Caudate nucleus (tissue), 63 donors: ENCODE measurements at places on chromosomes 4 and X.

- DNase-seq = no peak
Measured at GRCh38 chr4:23278845-23279244, 586.1 kb downstream of the GBA3 start.

GRCh38 chr4:112515198-112516065, 548 bp downstream of the NEUROG2 start:
- DNase-seq = no peak

GRCh38 chrX:39843318-39843717, 254.4 kb downstream of the BCOR start:
- no peak for DNase-seq

DNA sequence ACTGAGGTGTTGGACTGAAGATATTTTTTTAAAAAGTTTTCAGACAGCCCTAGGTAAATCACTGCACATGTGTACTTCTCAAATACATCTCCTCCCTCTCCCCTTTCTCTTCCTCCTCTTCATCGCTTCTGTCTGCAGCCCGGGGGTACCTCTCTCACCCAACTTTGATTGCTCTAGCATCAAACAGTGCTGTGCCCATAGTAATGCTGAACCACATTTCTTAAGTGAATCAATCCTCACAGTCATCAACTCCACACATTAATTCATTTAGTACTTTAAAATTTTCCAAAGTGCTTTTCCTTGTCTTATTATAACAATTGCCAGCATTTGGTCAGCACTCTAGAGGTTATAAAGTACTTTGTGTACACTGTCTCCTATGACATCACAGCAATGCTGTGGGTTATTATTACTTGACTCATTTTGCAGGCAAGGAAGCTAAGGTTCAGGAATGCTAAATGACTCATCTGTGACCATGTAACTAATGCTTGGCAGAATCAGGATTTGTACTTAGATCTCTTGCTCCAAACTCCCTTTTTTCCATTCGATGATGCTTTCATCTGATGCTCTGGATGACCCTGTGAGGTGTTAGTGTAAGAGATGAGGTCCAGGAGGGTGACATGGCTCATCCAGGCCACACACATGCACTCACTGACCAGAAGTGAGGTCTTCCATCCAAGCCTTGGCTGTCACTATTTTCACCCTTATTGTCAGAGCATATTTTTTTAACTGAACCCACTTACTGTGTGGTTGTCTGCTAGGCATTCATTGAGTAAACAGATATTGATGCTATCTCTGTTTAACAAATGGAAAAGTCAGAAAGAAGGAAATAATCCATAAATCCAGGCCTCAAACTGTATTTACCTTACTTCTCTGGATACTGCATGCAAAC, 58.8 kb downstream of the RHOH start:
- DNase-seq = no peak

- DNase-seq = no peak
Measured at GRCh38 chr4:62640296-62640695, 1440.2 kb downstream of the ADGRL3 start.

DNA sequence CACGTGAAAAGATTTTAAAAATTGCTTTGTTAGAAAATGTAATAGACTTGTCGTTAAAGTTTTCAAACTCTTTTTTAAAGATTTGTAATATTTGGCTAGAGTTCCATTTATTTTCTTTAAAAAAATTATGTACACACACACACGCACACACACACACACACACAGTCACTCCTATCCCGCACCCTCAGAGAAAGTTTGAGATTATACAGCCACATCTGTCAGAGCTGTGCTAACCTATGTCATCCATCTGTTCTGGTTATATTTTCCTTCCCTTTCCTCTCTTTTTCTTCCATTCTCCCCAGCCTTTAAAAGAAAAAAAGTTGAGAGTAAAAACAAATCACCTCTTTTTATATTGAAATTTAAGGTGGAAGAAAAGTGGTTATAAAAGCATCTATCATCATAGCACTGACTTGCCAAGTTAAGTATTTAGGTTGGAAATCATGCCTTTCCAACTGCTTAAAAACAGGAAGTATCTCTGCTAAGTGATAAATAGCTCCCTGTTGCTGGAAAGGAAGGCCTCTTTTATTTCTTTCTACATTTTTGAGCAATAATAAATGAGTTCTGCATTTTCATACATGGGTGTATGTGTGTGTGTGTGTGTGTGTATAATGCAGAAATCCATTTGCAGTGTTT, 163.3 kb upstream of the SPRY1 start:
- DNase-seq = no peak

DNA sequence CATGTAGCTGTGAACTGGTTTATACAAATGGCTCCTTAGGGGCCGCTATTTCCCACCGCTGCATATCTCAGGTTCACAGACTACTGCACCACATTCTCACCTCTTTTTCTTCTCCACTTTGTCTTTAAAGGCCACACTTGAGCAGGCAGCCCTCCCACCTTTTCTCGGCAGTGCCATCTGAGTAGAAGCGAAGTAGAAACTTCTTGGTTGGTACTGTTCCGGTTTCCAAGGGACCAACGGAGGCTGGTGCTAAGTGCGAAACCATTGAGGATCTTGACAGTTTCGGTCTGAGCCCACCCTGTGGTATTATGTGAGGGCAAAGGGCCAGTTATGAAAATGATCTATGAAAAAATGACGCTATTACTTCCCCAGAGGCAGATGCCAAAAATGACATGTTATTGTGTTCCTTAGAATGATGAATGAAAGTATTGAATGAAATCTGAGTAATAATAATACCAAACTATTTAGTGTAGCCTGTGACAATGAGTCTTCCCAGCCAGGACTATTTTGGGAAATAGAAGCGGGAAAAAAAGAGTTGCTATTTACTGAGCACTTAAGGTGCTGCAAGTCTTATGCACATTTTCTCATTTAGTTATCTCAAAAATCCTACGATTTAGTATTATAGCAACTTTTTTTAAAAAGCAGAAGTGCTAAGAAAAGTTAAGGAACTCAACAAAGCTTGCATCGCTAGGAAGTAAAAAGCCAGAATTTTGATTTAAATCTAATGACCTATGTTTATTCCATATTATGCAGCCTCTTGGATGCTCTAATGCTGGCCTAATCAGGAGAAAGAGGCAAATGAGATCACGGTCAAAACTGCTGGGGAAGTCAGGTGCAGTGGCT, 29.6 kb upstream of the CHRNA9 start:
- no peak for DNase-seq

GRCh38 chr4:83269256-83269655, 15.3 kb downstream of the COQ2 start:
- no peak for DNase-seq

DNA sequence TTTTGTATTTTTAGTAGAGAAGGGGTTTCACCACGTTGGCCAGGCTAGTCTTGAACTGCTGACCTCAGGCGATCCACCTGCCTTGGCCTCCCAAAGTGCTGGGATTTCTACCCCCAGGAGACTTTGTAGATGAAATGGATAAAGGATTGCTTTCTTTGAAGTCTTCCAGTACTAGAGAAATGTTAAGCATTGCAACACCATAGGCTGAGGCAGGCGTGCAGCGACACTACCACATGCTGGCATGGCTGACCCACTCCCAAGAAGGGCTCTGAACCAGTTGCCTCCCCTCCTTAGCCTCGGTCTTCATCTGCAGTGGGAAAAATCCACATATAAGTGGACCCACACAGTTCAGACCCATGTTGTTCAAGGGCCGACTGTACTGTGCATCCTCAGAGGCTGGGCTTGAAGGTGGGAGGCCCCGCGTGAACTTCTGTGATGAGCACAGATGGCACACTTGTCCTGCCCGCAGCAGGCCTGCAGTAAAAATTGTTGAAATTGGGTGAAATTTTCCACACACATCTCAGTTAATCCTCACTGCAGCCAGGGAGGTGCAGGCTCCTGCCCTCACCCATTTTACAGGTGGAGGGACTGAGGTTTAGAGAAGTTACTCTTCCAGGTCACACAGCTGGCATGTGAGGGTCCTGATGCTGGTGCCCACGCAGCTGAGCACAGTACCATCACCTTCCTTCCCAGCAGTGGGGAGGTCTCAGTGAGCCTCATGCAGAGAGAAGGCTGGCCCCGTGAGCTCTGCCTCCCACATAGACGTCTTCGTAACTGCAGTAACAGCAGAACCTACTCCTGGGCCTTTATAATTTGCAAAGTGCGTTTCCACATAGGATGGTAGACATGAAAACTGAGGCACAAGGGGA, 35.5 kb downstream of the HTRA3 start:
- DNase-seq = no peak

GRCh38 chr4:13992975-13993520, 365.5 kb upstream of the BOD1L1 start:
- DNase-seq = no peak

GRCh38 chr4:61068060-61068459, 132.1 kb upstream of the ADGRL3 start:
- no peak for DNase-seq

DNA sequence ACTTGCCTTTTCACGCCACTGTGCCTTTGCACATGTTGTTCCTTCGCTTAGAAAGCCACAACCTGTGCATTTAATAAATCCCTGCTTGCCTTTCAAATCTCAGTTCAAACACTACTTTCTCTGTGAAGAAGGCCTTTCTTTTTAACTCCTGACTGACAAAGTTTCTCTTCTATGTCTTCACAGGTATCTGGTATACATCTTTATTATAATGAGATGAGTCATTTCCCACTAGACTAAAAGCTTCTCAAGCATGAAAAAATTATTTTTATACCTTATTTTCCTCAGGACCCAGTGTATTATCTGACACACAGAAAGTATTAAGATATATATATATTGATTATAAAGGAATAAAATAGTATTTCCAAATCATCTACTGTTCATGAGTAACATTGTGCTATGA, 189.9 kb downstream of the TBCK start:
- no peak for DNase-seq

DNA sequence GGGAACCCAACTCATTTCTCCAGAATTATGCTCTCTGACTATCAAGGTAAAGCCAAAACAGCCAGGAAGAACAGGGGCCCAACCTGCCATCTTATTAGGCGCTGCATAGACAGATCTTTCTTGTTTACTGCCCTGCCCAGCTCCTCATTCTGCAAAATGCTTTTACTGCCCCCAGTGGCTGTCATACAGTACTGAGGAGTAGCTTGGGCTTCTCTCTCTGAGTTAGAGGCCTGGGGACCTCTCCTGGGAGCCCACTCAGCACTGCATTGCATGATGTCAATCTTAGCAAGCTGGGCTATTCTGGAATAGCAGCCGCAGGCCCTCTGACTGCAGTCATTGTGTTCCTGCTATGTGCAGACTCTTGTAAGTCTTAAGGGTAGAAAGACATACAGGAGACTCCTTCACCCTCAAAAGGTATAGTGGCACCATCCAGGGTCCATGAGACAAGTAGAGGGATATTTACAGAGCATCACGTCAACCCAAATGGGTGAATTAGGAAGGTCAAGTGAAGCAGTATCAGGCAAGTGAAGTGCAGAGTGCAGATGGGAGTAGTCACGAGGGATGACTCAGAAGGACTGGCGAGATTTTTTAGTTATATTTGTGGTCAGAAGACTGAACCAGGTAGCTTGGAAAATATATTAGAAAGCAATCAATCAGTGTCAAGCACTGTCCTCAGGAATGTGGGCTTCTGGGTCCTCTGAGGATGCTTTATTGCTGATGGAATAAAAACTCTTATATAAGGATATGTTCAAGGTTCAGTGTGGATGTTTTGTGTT, 294.1 kb upstream of the SFRP2 start:
- no peak for DNase-seq

DNA sequence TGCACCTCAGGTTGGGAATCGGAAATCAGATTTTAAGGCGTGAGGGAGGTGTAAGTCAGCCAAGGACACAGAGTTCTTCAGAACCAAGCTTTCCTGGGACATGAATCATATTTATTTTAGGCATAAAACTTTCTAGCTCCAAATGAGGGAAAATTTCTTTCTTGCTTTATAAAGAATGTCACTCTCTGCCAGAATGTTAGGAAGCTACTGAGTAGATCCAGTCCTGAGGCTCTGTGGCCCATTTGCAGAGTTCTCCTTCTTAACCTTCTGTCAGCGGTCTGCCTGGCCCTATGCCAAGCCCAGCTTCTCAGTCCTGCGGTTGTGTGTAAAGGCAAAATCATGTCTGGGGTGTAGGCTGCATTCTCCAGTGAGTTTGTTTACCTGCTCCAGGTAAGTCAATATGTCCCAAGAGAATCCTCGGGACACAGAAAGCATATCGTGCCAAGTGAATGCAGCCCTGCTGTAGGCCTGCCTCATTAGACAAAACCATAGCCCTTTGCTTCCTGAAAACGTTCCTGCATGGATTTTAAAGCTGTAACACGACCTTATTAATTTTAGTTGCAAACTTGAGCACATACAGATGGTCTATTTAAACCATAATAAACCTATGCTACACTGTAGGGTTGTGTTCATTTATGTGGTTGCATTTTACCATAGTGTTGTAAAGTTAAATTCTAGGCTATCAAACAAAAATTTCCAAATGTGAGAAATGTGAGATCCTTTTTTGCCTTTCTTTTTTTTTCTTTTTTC, 29.2 kb upstream of the CCNI start:
- peak; percentile 6 for DNase-seq

- DNase-seq = no peak
Measured at GRCh38 chrX:66731398-66731797, 92.5 kb upstream of the EDA2R start.

- DNase-seq = no peak
Measured at GRCh38 chr4:185405296-185405999, 8.8 kb downstream of the ANKRD37 start.

DNA sequence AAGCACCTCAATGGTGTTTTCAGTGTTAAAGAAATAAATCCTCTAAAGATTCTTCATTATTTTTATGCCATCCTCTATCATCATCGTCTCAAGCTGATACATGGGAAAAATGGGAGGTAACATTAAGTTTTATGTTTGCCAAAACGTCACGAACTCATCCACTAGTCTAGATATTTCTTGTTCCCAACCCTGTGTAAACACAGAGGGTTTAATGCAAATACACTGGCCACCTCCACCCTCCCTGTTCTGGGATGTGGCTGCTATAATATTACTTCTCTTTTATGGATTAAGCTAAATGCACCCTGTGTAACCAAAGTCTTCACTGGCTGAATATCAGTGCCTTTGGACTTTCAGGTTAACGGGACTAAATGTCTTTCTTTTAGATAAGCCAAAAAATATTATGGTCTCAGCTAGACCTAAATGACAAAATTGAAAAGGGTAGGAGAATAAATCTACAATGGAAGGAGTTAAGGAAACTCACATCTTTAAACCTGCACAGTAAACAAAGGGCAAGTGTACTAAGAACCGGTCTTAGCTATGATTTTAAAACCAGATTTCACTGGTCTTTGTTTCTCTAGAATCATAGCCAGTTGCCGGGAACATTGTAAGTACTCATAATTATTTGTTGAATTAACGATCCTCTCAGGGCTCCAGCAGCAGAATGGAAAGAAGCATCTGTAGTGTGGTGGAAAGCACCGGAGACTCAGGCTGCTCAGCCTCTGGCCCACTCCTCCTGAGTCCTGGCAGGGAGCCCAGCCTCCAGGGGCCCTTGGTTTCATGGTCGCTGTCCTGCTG, 103.5 kb upstream of the NOCT start:
- DNase-seq = no peak

GRCh38 chr4:84239278-84239845, 259.7 kb downstream of the NKX6-1 start:
- no peak for DNase-seq

DNA sequence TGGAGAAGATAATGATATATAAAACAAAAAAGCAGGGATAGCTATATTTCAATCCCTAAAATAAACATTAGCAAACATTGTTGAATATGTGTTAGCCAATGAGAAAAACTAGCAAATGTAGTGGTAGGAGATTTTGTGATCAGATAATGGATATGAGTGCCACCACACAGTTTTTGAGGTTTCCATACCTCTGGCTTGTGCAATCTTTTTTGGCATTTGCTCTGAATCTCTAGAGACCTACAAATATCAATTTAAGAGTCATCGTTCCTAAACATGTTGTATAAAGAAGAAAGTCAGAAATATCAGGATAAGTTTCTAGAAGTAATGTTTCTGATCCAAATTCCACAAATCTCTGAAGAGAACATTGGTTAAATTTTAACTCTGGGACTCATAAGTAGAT, 308.7 kb downstream of the PDGFC start:
- no peak for DNase-seq
